ENCODE measurements at places on chromosomes 7 and 10. TPM values are rescaled to one million over a fixed set of nuclear protein-coding genes. Genes with fewer than 3 reads are reported as not detected.

ZNF727 gene
- 0.17 TPM for total RNA-seq

FGL2 gene
- total RNA-seq, result 2.1 TPM

CTAGE8 gene
- total RNA-seq, result not detected

DKK1 gene
- total RNA-seq, result not detected

PTPRN2 gene
- total RNA-seq, result 0.36 TPM

VSIR gene
- total RNA-seq, result 52.7 TPM

LIPJ gene
- total RNA-seq, result not detected

PDE1C gene
- total RNA-seq, result not detected

All from activated CD8-positive, alpha-beta memory T cell treated with anti-CD3 and anti-CD28 coated beads for 36 hours (primary cell).